Activated CD8-positive, alpha-beta memory T cell treated with anti-CD3 and anti-CD28 coated beads for 4 hours (primary cell): ENCODE measurements at places on chromosomes 4 and X.

GRCh38 chr4:169256101-169256612 lies 14.6 kb downstream of the SH3RF1 start:
- no peak for DNase-seq

DNA sequence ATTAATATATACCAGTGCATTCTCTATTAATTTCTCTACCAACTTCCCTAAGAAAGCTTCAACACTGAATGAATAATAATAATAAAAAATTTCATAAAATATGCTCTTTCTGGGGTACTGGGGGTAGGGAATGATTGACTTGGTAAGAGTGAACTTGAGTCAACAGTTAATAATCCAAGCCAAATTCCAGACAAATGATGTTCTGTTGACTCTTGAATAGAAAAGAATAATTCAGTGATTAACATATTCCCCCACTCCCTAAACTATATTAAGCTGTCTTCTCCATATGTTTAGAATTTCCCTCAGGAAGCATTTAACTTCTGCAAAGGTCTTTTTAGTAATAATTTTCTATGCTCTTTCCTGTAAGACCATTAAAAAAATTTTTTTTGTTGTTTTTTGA lies 12.3 kb downstream of the PGRMC2 start:
- no peak for DNase-seq

DNA sequence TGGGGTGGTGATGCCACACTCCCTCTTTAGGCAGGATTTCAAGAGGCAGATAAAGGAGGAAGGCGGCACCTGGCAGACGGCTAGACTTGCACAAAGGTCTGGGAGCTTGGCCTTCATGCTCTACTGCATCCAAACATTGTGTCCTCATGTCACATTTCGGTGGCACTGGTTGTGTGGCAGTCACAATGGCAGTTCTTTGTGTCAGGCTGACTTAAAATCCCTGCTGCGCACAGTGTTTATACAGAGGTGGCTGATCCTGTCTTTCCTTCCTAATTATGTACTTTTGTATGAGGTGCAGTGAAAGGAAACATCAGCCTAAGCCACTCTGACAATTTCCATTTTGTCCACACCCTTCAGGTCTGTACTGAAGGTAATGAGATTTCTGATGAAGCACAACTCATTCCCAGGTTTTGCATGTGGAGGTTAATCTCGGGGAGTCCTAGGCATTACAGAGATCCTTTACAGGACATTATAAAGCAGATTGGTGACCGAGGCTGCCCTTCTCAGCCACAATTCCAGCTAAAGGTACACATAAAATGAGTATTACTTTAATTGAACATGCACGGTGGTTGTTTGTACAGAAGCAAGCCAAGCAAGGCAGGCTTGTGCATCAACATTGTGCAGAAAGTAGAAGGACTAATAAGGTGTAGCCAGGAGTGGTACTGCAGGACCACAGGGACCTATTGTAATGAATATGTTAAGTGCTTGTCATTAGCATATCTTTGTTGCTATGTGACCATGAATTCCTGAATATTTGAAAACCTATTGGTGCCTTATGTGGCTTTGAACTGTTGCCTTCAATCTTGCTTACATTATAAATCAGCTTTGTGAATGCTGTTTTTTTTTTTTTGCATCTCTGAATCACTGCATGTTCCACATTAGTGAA lies 147.6 kb downstream of the STK32B start:
- DNase-seq: no peak

- DNase-seq: no peak
Measured at GRCh38 chr4:9704551-9705332, 76.7 kb upstream of the DRD5 start.

GRCh38 chr4:16722416-16722815 lies 176.0 kb downstream of the LDB2 start:
- no peak for DNase-seq

- no peak for DNase-seq
Measured at GRCh38 chr4:38976308-38976707, 55.9 kb downstream of the TMEM156 start.

DNA sequence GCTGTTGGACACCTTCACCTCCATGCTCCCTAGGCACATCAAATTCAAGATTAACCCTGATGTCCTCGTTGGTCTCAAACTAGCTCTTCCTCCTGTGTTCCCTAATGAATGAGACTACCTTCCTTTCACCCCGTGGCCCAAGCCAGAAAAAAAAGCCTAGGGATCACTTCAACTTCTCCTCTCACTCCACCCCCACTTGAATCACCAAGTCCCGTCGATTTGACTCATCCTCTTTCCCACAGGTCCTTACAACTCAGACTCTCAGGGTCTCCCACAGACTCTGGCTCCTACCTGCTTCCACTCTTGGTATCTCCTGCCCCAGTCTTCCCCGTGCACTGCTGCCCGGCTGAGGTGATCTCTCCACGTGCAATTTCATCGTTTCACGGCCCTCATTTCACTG lies 8.5 kb downstream of the SLC25A43 start:
- no peak for DNase-seq

GRCh38 chr4:13992975-13993520 lies 365.5 kb upstream of the BOD1L1 start:
- DNase-seq: no peak

DNA sequence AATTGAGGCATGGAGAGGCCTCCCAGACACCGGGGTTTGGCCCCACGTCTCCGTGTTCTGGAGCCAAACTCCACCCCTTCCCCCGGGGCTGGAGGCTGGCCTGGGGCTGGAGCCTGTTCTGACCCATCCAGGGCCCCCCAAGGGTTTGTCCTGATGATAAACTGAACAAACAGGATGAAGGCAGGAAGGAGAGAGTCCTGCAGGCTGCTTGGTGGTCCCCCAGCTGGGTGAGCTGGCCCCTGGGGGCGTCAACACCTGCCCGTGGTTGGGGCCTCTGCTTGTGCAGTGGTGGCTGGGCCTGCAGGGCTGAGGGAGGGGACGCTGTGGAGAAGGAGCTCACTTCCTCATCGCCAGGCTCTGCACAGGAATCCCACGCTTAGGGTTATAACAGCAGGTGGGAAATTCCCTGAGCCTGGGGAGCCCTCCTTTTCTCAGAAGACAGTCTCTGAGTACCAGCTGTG lies 2.3 kb downstream of the SH3TC1 start:
- no peak for DNase-seq

- no peak for DNase-seq
Measured at GRCh38 chr4:165839615-165840333, 33.3 kb upstream of the TLL1 start.

GRCh38 chrX:77505227-77505626 lies 58.0 kb downstream of the FGF16 start:
- no peak for DNase-seq

DNA sequence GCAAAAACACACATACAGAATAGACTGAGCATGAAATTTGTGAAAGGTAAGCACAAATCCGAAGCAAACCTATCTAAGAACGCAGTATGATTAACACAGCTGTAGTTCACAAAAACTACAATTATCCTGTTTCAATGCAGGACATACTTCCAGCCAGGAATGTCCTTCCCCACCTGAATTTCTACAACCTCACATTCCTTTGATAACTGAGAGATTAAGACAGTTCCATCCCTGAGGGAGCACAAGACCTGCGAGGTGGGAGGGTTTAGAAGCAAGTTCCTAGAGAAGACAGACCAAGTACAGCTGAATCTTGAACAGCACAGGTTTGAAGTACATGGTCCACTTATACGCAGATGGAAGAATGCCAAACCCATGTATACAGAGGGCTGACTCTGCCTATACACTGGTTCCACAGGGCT lies 10.6 kb downstream of the ABCG2 start:
- DNase-seq: no peak

GRCh38 chr4:163747293-163747692 lies 252.8 kb downstream of the TMA16 start:
- DNase-seq: no peak

GRCh38 chrX:21960569-21961541 lies 20.3 kb downstream of the SMS start:
- DNase-seq: no peak

GRCh38 chr4:6093671-6094070 lies 75.4 kb upstream of the C4orf50 start:
- no peak for DNase-seq

DNA sequence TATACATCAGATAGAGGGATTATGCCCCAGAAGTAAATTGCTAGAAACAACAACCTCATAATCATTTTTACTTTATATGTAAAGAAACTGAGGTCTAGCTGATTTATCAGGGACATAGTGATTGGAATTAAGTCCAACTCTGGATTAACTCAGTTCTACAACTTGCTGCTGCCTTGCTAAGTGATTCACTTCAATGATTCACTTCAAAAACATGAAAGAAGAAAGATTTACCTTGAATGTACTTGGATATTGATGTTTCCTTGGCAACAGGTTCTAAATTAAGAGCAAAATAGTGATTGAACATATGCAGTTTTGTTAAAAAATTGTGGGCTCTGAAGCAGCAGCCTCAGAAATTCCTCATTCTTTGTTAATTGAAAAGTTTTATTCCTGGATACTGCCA lies 99.8 kb upstream of the H2AZ1 start:
- no peak for DNase-seq

- no peak for DNase-seq
Measured at GRCh38 chr4:138050601-138051000, 191.5 kb downstream of the SLC7A11 start.

- no peak for DNase-seq
Measured at GRCh38 chr4:78749258-78749971, 26.7 kb upstream of the BMP2K start.

DNA sequence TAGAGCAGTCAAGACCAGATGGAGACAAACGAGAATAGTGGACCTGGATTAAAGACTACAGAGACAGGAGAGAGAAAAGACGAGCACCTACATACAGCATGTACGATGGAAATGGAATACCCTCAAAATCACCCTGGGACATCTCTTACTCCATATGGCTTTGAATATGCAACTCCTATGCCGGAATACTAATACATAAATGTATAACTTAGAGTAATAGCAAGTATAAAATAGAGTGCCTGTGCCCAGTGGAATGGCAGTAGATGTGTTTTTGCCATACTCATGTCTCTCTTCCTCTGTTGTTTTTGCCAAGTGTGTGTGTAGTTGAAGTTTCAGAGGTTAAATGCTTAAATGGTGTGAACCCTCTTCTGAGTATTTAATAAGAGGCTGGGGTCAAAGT lies 39.8 kb upstream of the LIMCH1 start:
- DNase-seq: no peak

DNA sequence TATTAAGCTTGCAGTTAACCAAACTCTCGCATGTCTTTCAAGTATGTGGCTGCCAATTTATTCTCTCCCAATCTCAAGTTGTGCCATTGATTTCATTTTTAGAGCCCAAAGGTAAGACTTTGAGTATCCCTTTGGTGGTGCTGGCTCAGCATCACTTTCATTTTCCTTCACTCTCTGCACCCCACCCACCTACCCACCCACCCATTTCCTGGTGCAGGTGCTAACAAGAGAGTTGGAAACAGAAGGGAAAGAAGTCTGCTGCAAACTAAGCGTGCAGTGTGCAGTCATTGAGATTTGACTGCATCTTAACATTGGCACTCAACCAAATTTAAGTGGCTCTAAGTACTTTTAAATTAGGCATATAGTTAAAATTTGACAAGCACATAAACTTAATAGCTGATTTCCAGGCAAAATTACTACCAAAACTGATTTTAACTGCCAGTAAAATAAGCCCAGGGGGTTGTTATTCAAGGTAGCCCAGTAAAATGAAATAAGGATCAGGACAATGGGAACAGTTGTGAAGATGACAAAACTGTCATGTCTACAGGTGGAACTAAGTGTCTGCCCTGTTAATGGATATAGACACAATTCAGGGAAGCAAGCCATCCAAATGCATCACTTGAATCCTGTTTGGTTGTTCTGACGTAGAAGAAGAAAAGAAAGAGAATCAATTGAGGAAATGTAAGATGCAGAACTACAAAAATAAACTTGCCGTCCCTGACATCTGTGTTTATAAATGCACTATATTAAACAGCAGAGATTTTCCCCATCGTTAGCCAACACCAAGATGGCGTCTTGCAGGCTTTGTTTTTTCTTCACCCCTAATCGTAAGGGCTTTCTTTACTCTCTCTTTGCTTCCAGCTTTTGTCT lies 184.2 kb downstream of the KDR start:
- DNase-seq: no peak

DNA sequence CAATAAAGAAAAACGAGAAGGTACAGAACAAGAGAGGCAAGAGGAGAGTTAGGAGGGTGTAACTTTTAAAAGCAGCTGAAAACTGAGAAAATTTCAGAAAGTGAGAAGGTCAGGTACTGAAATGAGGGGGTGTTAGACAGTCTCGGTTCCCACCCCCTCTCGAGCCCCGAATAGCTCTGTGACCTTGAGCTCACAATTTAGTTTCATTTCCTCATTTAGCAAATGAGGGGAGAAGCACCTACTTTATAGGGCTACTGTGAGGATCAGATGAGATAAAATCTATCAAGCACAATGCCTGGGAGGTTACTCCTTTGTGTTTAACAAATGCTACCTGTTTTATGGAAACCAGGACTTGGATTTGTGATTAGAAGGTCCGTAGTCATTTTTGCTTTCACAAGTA lies 4.9 kb downstream of the UGT8 start:
- no peak for DNase-seq

DNA sequence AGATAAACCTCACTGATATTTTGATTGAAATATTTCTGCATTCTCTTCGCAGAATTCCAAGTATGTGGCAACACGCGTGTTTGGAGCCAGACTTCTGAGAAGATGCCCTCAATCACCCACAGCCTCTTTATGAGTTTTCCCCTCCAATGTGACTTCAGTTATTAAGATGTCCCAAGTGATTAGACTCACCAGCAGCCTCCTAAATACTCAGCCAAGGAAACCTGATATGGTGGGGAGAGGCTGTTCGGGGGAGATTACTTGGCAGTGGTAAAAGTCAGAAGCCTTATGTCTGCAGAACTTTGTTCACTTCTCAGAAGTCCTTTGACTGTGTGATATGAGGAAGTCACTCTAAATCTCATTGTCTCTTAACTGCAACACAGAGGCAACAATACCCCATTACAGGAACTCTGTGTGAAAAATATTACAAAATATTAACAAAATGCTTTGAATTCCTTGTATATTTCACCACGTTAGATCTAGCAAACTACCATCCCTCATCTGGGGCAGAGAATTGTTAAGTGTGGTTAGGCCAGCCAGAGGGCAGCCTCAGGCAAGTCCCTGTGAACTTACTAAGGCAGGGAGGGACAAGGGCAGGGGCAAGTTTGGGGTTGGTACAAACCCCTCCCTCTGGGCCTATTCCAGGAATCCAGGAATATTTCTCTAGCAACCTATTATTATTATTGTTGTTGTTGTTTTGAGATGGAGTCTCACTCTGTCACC lies 151.4 kb upstream of the USP9X start:
- no peak for DNase-seq

DNA sequence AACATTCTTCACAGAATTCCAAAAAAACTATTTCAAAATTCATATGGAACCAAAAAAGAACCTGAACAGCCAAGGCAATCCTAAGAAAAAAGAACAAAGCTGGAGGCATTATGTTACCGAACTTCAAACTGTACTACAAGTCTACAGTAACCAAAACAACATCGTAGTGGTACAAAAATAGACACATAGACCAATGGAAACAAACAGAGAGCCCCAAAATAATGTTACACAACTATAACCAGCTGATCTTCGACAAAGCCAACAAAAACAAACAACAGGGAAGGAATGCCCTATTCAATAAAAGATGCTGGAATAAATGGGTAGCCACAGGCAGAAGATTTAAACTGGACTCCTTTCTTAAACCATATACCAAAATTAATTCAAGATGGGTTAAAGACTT lies 1189.6 kb downstream of the PCDH18 start:
- DNase-seq: no peak
